Progenitor cell of endocrine pancreas (in vitro differentiated cells): ENCODE measurements at places on chromosomes 6 and 20. TPM values are rescaled to one million over a fixed set of nuclear protein-coding genes. Genes with fewer than 3 reads are reported as not detected.
A peak's percentile ranks its signal among the peaks of the same experiment; 100 is the strongest.

TBXT gene
- total RNA-seq = not detected in 2 replicates

C20orf141 gene
- not detected in 2 replicates for total RNA-seq

GRCh38 chr6:10000551-10000950 is 414.3 kb downstream of the TFAP2A start:
- no peaks in the 10 kb centered on the region for H3K36me3 ChIP-seq
- DNase-seq = no peak
- no peaks in the 10 kb centered on the region for H3K4me1 ChIP-seq
- no peak overlapping the region for H3K4me3 ChIP-seq
- no peak overlapping the region for H3K27ac ChIP-seq

DNA sequence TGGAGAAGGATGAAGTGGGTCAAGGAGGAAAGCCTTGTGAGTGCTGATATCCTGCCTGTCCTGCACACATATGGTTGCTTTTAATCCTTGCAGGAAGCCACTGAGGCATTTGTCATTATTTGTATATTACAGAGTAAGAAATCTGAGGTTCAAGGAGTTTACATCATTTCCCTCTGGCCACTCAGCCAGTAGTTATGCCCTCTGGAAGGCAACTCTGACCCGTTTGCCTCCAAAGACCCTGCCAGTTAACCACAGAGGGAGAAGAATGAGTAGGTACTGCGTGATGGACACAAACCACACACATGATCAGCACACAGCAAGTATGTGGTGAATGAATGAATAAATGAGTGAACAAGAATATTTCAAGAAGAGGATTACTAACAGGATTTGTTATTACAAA is 7.9 kb upstream of the FAM210B start:
- H3K4me1 ChIP-seq = peaks cover 14% of the 10 kb centered on the region
- H3K4me3 ChIP-seq = no peak overlapping the region
- no peak for DNase-seq
- no peaks in the 10 kb centered on the region for H3K36me3 ChIP-seq
- H3K27ac ChIP-seq = no peak overlapping the region

- peaks cover 5% of the 10 kb centered on the region for H3K4me1 ChIP-seq
- no peak for DNase-seq
- H3K27ac ChIP-seq = no peak overlapping the region
- peaks cover 2% of the 10 kb centered on the region for H3K36me3 ChIP-seq
- H3K4me3 ChIP-seq = no peak overlapping the region
Observed at GRCh38 chr6:22980446-22980845, 411.1 kb downstream of the HDGFL1 start.

DNA sequence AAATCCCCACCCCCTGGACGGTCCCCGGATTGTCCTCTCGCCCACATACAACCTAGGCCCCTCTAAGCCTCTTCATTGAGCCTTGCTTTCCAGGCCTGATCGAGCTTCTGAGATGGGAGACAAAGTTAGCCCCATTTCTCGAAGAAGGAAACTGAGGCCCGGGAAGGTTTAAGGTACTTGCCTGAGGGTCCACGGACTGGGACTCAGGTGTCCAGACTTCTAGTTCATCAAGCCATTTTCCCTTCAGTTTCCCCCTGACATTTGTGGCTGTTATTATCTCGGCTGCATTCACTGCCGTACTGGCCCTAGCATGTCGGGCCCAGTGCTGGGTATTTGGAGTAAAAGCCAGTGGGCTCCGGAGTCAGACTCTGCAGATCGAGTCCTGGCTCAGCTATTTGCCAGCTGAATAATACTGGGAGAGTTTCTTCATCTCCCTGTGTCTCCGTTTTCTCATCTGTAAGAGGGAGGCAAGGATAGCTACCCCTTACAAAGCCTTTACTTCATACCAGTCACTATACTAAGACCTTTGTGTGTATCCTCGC is 633 bp downstream of the RPRD1B start:
- H3K36me3 ChIP-seq = peaks cover 6% of the 10 kb centered on the region
- H3K27ac ChIP-seq = peak overlapping the region; percentile 99
- H3K27me3 ChIP-seq = no peaks in the 10 kb centered on the region
- no peak for DNase-seq
- H3K4me3 ChIP-seq = peak overlapping the region; percentile 97

GRCh38 chr20:44896583-44896982 is 11.1 kb downstream of the YWHAB start:
- H3K27me3 ChIP-seq = no peaks in the 10 kb centered on the region
- H3K36me3 ChIP-seq = peaks cover 4% of the 10 kb centered on the region
- no peaks in the 10 kb centered on the region for H3K4me1 ChIP-seq
- H3K4me3 ChIP-seq = no peak overlapping the region
- DNase-seq = no peak

GRCh38 chr6:27157459-27158315 is 89.8 kb upstream of the PRSS16 start:
- H3K27ac ChIP-seq = peak overlapping the region; percentile 94
- peak overlapping the region; percentile 76 for H3K4me3 ChIP-seq
- H3K4me1 ChIP-seq = peaks cover 13% of the 10 kb centered on the region
- H3K36me3 ChIP-seq = no peaks in the 10 kb centered on the region
- peaks cover 6% of the 10 kb centered on the region for H3K27me3 ChIP-seq
